ENCODE measurements at places on chromosomes 4 and X. TPM values are rescaled to one million over a fixed set of nuclear protein-coding genes. Genes with fewer than 3 reads are reported as not detected.

DNA sequence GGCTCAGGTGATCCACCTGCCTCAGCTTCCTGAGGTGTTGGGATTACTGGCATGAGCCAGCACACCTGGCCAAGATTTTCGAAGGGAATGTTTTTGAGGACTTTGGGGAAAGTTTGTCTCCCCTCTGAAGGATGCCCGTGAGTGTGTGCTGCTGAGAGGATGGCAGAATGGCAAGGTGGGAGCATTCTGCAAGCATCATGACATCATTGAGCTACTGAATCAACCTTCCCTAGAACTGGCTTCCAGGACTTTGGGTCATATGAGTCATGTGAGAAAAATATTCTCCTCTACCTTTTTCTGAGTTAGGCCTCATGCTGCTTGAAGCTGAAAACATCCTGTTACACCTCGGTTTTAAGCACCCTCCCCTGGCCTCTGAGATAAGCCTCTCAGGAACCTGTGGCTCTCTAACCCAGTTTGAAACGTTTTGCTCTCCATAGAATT is 31.0 kb downstream of the TMEM131L start:
- DNase-seq: no peak
- H3K36me3 ChIP-seq: peaks cover 15% of the 10 kb centered on the region
- H3K27me3 ChIP-seq: no peaks in the 10 kb centered on the region
- H3K27ac ChIP-seq: peak overlapping the region; percentile 87
- H3K4me3 ChIP-seq: peak overlapping the region; percentile 70

GRCh38 chr4:147583876-147584275 is 33.3 kb upstream of the TMEM184C start:
- no peak overlapping the region for H3K27ac ChIP-seq
- peaks cover 5% of the 10 kb centered on the region for H3K27me3 ChIP-seq
- H3K36me3 ChIP-seq: no peaks in the 10 kb centered on the region
- DNase-seq: no peak

DNA sequence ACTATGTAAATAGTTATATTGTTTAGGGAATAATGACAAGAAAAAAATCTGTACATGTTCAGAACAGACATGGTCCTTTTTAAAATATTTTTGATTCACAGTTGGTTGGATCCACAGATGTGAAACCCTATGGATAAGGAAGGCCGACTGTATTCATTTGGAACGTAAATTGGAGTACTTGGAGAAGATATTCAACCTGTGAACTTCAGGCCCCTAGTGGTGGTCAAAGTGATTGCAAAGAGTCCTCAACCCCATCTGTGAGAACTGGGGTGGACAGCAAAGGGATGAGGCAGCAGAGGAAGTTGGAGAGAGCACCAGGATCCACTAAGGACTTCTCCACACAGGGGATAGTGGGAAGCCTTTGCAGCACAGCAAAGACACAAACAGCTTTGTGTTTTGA is 6.2 kb upstream of the CXCL13 start:
- H3K36me3 ChIP-seq: no peaks in the 10 kb centered on the region
- H3K4me1 ChIP-seq: peaks cover 8% of the 10 kb centered on the region
- no peak overlapping the region for H3K27ac ChIP-seq
- H3K27me3 ChIP-seq: peaks cover 11% of the 10 kb centered on the region
- no peak overlapping the region for H3K4me3 ChIP-seq

DNA sequence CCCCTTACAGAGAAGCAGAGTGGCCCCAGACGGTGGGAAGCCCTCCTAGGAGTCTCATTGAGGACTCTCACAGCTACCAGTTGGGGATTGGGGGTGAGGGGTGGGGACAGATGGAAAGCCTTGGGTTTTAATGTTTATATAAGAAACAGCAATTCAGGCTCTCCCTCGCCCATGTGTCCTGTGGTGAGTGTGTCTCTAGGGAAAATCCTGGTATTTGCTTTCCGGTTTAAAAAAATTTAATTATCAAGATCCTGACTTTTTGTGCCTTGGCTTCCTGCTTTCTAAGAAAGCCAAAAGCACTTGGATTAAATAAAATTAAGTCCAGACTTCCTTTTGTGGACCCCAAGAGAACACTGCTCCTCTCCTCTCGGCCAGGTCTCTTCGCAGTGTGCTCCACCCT is 93.8 kb downstream of the SOWAHB start:
- no peaks in the 10 kb centered on the region for H3K27me3 ChIP-seq
- no peaks in the 10 kb centered on the region for H3K4me1 ChIP-seq
- DNase-seq: no peak
- no peak overlapping the region for H3K4me3 ChIP-seq

DNA sequence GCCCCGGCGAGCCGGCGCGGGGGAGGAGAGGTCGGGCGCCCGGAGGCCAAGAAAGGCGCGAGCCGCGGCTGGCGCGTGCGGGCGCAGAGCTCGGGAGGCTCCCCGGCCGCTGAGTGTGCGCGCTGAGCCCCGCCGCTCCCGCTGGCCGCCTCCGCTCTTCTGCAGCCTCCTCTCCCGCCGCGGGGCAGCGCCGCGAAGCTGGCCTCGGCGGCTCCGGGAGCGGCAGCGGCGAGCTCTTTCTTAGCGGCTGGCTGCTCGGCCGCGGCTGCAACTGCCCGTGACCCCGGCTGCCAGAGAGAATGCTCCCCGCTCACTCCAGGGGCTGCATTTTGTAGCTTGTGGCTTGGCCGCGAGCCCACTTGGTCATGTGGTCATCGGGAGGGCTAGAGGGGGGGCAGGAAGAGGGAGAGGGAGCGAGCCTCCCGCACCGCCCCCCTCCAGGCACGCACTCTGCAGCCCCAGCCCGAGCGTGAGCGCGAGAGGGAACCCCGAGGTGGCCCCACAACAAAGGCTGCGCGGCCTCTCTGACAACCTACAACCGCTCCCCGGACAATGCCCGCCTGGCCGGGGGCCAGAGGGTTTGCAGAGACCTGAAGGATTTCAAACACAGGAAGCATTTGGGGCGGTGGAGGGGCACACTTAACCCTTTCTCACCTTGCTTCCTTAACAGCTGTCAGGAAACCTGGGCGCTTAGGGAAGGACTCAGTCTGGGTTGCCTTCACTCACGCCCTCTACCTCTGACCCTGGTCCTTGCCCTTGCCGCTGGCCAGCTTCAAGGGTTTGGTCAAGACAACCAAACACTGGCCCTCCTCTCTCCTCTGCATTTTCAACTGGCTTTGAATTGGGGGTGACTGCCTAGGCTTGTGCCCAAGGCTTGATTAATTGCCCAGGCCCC is at the start of gene APLN:
TSS of gene APLN (minus strand) at position 305 of the 895 bp plus-strand sequence. CDS start 326 bp downstream, outside the sequence.
- peaks cover 8% of the 10 kb centered on the region for H3K4me1 ChIP-seq
- H3K4me3 ChIP-seq: peak within 1 kb of the TSS; percentile 71
- no peak within 1 kb of the TSS for H3K27ac ChIP-seq

DNA sequence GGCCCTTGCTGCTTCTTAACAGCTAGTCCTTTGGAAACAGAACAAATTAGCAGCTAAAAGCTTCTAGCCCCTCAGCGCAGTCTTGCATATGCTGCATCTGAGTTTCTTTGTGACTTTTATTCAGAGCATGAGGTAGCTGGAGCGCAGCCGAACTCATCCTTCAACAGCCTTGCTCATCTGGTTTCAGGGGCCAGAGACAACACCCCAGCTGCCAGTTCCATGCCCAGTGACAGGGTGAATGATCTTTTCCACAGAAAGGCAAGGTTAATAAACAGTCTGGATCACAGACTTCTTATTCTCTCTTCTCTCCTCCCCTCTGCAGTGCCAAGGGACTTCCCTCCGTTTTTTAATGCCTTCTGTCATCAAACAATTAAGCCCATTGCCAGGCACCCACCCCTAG is 216.6 kb upstream of the INTU start:
- no peaks in the 10 kb centered on the region for H3K27me3 ChIP-seq
- H3K36me3 ChIP-seq: no peaks in the 10 kb centered on the region

DNA sequence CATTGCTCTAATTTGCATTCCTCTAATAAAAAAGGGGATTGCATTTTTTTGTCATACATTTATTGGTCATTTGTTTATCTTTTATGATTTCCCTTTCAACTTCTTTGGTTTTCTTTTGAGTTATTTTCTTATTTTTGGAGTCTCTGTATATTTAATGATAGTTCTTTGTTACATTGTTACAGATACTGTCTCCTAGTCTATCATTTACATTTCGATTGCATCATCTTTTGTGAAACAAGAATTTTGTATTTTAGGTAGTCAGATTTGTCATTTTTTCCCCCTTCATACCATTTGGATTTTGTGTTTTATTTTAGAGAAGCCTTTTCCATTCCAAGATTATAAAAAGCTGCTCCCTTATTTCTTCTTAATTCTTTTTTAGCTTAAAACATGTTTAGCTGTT is 37.1 kb downstream of the SNX25 start:
- H3K27ac ChIP-seq: no peak overlapping the region
- no peak for DNase-seq
- no peaks in the 10 kb centered on the region for H3K27me3 ChIP-seq
- no peak overlapping the region for H3K4me3 ChIP-seq
- H3K36me3 ChIP-seq: peaks cover 15% of the 10 kb centered on the region

DNA sequence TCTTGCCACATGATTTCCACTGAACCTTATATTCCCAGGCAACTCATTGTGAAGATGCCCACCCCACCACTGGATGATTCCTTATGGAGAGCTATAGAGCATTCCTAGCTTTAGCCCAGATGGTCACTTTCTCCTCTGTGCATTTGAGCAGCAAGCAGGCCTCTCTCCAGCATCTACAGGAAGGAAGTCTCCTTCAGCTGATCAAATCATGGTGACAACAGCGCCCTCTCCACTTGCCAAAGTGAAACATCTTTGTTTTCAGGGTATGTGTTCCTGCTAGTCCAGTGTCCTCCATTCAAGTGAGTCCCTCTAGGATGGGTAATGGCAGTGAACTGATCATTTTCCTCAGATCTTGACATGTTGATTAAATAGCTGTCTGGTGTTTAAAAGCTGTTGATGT is 10.9 kb upstream of the SYTL5 start:
- no peak overlapping the region for H3K4me3 ChIP-seq
- no peak for DNase-seq
- H3K4me1 ChIP-seq: no peaks in the 10 kb centered on the region
- H3K27ac ChIP-seq: no peak overlapping the region

GRCh38 chr4:150325872-150326271 is 247.6 kb downstream of the DCLK2 start:
- no peak overlapping the region for H3K27ac ChIP-seq
- no peaks in the 10 kb centered on the region for H3K4me1 ChIP-seq
- H3K27me3 ChIP-seq: no peaks in the 10 kb centered on the region
- DNase-seq: no peak
- H3K4me3 ChIP-seq: no peak overlapping the region

- no peaks in the 10 kb centered on the region for H3K36me3 ChIP-seq
- H3K4me3 ChIP-seq: no peak overlapping the region
- peaks cover 16% of the 10 kb centered on the region for H3K27me3 ChIP-seq
- H3K27ac ChIP-seq: no peak overlapping the region
These were observed 92.6 kb upstream of the MAPK10 start for GRCh38 chr4:86452422-86452891.

GRCh38 chrX:16882169-16882568 is 12.0 kb upstream of the RBBP7 start:
- H3K27ac ChIP-seq: peak overlapping the region; percentile 76
- DNase-seq: no peak
- H3K36me3 ChIP-seq: no peaks in the 10 kb centered on the region
- peaks cover 5% of the 10 kb centered on the region for H3K27me3 ChIP-seq
- peak overlapping the region; percentile 58 for H3K4me3 ChIP-seq
- H3K4me1 ChIP-seq: peaks cover 3% of the 10 kb centered on the region

GRCh38 chrX:115409551-115409950 is 120.0 kb downstream of the LUZP4 start:
- H3K4me1 ChIP-seq: no peaks in the 10 kb centered on the region
- H3K4me3 ChIP-seq: no peak overlapping the region
- DNase-seq: no peak
- H3K27me3 ChIP-seq: no peaks in the 10 kb centered on the region
- H3K36me3 ChIP-seq: no peaks in the 10 kb centered on the region

DNA sequence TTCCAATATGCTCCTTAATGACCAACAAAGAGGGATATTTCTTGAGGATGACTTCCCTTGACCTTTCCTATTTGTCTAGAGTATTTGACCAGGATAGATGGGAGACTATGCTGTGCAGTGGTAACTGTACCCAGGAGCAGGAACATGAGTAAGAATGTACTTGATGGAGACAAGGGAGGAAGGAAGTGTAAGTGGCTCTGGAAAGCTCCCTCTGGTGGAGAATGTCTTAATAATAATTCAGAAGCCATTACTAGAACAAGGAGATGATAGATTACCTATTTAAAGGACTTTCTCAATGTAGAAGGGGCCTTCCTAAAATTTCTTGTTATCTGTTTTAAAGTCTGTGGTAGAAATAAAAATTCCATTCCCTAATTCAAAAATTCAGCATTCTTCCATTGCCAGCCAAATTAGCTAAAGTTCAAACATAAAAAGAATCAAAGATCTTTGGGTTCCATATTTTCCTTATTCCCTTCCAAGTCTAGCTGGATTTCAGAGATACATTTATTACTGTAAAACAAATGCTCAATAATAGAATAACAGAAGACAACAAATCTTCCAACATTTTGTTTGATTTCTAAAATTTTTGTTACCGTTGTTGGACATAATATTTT is 83.8 kb downstream of the GRID2 start:
- no peak for DNase-seq
- H3K4me3 ChIP-seq: no peak overlapping the region
- no peaks in the 10 kb centered on the region for H3K36me3 ChIP-seq
- no peaks in the 10 kb centered on the region for H3K27me3 ChIP-seq
- no peak overlapping the region for H3K27ac ChIP-seq

- DNase-seq: no peak
- no peak overlapping the region for H3K4me3 ChIP-seq
- H3K27ac ChIP-seq: no peak overlapping the region
- H3K36me3 ChIP-seq: no peaks in the 10 kb centered on the region
- no peaks in the 10 kb centered on the region for H3K27me3 ChIP-seq
These were observed 1670.4 kb upstream of the AGA start for GRCh38 chr4:179112441-179113170.

- peaks cover 19% of the 10 kb centered on the region for H3K36me3 ChIP-seq
- no peak for DNase-seq
- peak overlapping the region; percentile 95 for H3K27ac ChIP-seq
- H3K4me3 ChIP-seq: peak overlapping the region; percentile 93
These were observed 733 bp upstream of the NAA15 start for GRCh38 chr4:139300431-139301112.

- peaks cover 2% of the 10 kb centered on the region for H3K27me3 ChIP-seq
- DNase-seq: no peak
- H3K27ac ChIP-seq: no peak overlapping the region
- peaks cover 2% of the 10 kb centered on the region for H3K4me1 ChIP-seq
- no peak overlapping the region for H3K4me3 ChIP-seq
These were observed 87.6 kb upstream of the PLAC1 start for GRCh38 chrX:134745636-134746409.

GRCh38 chr4:101790521-101791181 is at the start of gene BANK1:
Gene BANK1, plus strand, starts transcription at chr4:101790730. Its CDS starts 151 bp downstream, at chr4:101790881.
- H3K4me1 ChIP-seq: peaks cover 8% of the 10 kb centered on the region
- H3K27ac ChIP-seq: peak within 1 kb of the TSS; percentile 69
- peak within 1 kb of the TSS; percentile 96 for H3K4me3 ChIP-seq
- H3K27me3 ChIP-seq: peaks cover 46% of the 10 kb centered on the region
- H3K36me3 ChIP-seq: no peaks in the 10 kb centered on the region
- DNase-seq: peak; percentile 73

DNA sequence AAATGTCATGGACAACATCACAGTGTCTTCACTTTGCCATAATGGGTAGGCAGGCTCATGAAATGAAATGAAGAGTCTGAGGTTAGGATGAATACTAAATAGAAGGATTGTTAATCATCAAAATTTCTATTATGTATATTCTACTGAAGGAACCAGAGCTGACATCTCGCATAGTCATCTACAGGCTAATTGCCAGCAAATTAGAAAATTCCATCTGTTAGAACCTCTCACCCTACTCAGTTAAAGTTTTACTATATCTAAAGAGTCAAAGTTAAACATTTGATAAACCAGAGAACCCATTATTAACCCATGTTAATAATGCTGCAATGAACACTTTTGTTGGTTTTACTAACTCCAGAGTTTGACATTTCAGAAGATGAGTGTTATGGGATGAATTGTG is 114.6 kb downstream of the ARHGAP6 start:
- no peaks in the 10 kb centered on the region for H3K4me1 ChIP-seq
- H3K4me3 ChIP-seq: no peak overlapping the region
- H3K27me3 ChIP-seq: peaks cover 10% of the 10 kb centered on the region
- H3K27ac ChIP-seq: no peak overlapping the region

The MAGEE1 gene
- total RNA-seq: 7.5 TPM

The EVC gene
- 0.36 TPM for total RNA-seq

The MAGEE2 gene
- not detected for total RNA-seq

The ADH7 gene
- total RNA-seq: not detected

The IL2RG gene
- total RNA-seq: 389 TPM

Data from activated naive CD8-positive, alpha-beta T cell treated with anti-CD3 and anti-CD28 coated beads, Interleukin-2, amount 10 ng/mL, durations not matched to agents 7 days and 5 days (primary cell).